Activated CD8-positive, alpha-beta memory T cell treated with anti-CD3 and anti-CD28 coated beads, Interleukin-2, amount 50 U/mL, for 4 hours (primary cell): ENCODE measurements at places on chromosomes 6 and 20.

GRCh38 chr20:50824137-50824536, 29.3 kb downstream of the BCAS4 start:
- no peak for DNase-seq

DNA sequence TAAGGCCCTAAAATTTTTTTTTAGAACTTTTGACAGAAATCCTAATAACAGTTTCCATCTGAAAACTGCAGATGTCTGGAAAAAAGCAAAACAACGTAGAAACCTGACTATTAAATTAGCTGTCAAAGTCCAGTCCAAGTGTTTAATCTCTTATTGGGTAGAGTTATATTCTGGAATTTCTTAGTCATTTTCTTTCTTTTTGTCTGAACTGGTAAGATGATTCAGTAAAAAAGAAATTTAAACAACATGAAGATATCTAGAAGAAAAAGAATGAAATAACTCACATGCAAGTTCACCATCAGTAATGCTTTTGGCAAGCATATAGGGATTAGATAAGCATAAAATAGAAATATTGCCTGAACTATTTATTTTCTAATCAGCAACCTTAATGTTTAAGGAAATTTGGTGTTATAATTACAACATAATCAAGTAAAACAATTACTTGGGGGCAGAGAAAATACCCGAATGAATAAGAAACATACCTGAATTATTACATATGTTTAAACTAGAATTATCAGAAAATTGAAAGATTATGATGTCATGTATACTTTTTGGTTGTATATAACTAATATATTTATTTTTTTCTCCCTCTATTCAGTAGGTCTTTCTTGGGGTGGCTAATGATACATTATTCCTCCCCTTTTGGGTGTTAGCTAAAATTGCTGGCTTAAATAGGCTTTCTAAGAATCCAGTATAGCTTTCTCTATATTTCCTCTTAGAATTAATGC, 51.1 kb downstream of the FAM83B start:
- DNase-seq: no peak

DNA sequence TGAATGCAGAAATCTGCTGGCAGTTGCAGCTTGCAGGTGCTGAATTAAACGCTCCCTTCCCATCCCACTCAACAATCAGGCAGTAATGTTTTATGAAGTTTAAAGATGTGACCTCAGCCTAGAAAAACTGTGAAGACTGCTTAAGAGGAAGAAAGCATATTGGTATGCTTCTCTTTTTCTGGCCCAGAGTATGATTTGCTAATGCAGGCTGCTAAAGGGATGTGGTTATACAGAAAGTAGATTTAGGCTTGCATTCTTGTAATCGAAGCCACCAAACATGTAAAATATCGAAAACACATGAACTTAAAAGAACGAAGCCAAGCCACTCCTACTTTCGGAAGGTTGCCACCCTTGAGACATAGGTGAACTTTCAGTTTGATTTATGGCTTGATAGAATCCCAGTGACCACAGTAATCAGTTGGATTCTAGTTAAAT, 40.7 kb downstream of the MAP3K5 start:
- no peak for DNase-seq

GRCh38 chr6:13554929-13555333, 19.5 kb upstream of the SIRT5 start:
- no peak for DNase-seq

- DNase-seq: no peak
Measured at GRCh38 chr6:56764081-56764566, 121.4 kb upstream of the DST start.

DNA sequence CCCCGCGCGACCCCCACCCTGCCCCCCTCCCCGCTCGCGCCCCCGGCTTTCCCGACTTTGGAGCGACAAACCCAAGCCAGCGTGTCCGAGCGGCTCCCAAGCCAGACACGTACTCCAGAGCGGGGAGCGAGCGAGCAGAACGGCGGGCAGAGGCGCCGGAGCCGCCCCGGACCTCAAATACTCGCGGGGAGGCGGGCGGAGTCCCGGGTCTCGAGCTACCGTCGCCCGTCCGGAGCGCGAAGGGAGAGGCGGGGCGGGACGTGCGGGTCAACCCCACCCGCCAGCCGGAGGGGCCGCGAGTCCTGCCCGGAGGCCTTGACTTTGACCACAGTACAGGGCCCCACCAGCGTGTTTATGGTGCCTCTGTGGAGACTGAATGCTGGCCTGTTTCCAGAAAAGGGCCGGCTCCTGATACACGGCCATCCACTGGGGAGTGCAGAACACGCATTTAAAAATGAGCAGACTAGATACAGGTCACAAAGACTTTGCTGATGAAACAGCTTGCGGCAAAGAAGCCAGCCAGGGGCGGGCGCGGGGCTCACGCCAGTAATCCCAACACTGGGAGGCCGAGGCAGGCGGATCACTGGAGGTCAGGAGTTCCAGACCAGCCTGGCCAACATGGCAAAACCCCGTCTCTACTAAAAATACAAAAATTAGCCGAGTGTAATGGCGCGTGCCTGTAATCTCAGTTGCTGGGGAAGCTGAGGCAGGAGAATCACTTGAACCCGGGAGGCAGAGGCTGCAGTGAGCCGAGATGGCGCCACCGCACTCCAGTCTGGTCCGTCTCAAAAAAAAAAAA, at the start of gene SERPINB6:
TSS of gene SERPINB6 (minus strand) at position 148 of the 799 bp plus-strand sequence. CDS start 12,235 bp downstream, outside the sequence.
- peak; percentile 34 for DNase-seq

DNA sequence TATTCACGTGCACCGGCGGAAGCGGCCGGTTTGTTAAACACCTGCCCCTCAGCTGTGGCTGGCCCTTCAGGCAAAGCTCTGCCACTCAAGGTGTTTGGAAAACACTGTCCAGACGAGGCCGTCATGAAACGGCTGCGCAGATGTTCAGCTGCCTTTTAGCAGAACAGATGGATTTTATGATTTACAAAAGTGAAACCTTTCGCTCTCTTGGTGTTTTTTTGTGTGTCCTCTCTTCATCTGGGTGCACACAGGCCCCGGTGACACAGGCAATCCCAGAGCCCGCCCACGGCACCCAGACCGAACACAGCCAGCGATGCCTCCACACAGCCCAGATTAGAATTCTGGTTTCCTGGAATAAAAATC, 397.0 kb downstream of the SMOC2 start:
- DNase-seq: no peak

- DNase-seq: no peak
Measured at GRCh38 chr6:22952097-22952496, 382.7 kb downstream of the HDGFL1 start.

- DNase-seq: no peak
Measured at GRCh38 chr20:47760686-47761481, 24.4 kb downstream of the SULF2 start.

DNA sequence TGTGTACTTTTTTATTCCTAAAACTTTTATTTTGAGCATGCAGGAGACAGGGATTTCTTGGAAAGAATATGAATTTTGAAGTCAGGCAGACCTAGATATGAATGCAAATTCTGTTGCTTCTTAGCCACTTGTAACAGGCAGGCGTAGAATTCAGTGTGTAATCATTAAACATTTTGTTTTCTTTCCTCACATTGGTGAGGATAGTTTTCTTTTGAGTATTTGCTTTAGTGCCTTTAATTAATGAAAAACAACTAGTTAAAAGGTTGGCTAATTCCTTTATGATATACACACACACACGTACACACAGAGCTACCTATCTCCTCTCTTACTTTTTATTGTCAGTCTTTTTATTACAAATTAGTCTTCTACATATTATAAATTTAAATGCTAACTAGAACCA, 342.3 kb downstream of the CDKAL1 start:
- DNase-seq: no peak

- DNase-seq: no peak
Measured at GRCh38 chr20:10857352-10858070, 183.7 kb upstream of the JAG1 start.

- DNase-seq: no peak
Measured at GRCh38 chr6:1577896-1578745, 31.6 kb upstream of the FOXC1 start.

DNA sequence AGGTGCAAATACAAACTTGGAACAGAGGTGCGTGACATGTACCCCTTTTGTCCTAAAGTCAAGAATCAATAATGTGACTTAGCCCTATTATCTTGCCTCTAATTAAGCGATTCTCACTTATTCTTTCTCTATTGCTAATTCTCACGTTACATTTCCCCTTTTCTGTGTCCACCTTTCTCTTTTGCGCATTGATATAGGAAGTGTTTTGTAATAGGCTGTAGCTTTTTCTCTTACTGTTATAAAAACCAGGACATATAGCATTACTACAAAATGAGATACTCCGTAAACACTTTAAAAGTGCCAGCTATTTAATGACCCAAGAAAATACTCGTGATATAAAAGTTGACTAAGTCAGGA, 669 bp upstream of the TMEM30A start:
- no peak for DNase-seq

GRCh38 chr6:92559611-92560010, 859.7 kb downstream of the EPHA7 start:
- no peak for DNase-seq

- no peak for DNase-seq
Measured at GRCh38 chr20:50533061-50533460, 22.9 kb downstream of the PTPN1 start.

- DNase-seq: no peak
Measured at GRCh38 chr6:137016356-137016755, 28.4 kb downstream of the IL20RA start.

- no peak for DNase-seq
Measured at GRCh38 chr6:168649209-168649608, 208.2 kb downstream of the SMOC2 start.

- no peak for DNase-seq
Measured at GRCh38 chr6:101595276-101595675, 201.8 kb downstream of the GRIK2 start.

GRCh38 chr6:14000901-14001300, 76.1 kb downstream of the RNF182 start:
- no peak for DNase-seq

DNA sequence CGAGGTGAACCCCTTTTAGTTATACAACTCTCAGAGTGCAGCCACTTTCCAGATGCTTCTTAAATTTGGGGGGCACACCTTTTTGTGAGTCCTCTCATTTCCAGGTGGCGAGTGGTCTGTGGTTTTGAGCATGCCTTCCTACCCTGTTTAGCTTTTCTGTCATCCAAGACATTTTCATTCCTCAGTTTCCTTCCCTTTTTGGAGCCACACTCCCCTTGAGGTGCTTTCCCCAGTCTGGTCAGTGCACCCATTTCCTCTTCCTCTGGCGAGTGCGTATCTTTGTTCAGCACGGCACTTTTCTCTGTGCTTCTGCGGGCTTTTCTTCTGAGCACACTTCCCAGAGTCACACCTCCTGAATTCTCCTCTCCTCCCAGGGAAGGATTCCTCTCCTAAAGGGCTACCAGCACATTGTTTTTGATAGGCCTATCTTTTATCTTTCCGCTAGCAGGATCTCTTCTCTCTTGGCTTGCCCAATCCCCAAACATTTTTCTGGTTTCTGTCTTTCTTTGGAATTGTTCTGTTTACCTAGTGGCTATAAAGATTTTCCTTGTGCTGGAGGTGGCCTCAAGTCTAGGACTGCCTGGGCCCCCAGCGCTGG, 1.4 kb downstream of the PHF20 start:
- DNase-seq: no peak

DNA sequence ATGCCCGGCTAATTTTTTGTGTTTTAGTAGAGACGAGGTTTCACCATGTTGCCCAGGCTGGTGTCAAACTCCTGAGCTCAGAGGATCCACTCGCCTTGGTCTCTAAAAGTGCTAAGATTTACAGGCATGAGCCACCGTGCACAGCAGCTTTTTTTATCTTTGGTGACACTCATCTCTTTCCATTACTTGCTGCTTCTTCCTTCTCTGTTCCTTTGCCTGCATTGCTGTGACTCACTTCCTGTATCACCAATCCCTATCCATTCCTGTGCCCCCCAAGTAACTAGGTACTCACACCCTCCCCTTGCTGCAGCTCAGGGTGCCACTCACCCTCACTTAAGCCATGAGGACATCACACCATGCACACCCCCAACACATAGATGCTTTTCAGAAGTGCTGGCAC, 24.6 kb downstream of the KHDC1L start:
- no peak for DNase-seq

DNA sequence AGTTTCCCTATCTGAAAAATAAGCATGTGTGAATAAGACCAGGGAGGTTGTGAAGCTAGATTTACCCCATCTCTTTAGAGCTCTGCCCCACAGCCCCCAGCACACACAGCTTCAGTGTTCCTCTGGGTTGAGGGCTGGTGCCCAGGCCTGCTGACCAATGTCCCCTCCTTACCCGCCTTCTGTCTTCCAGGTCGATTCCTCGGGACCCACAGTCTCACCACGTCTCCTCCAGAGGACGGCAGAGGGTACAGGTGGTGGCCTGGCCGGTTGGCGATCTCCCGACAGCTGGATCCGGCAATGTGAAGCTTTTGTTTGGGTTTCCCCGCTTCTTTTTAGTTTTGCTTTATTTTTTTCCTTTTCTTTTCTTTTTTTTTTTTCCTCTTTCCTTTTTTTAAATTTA, 42.0 kb downstream of the STK35 start:
- no peak for DNase-seq

DNA sequence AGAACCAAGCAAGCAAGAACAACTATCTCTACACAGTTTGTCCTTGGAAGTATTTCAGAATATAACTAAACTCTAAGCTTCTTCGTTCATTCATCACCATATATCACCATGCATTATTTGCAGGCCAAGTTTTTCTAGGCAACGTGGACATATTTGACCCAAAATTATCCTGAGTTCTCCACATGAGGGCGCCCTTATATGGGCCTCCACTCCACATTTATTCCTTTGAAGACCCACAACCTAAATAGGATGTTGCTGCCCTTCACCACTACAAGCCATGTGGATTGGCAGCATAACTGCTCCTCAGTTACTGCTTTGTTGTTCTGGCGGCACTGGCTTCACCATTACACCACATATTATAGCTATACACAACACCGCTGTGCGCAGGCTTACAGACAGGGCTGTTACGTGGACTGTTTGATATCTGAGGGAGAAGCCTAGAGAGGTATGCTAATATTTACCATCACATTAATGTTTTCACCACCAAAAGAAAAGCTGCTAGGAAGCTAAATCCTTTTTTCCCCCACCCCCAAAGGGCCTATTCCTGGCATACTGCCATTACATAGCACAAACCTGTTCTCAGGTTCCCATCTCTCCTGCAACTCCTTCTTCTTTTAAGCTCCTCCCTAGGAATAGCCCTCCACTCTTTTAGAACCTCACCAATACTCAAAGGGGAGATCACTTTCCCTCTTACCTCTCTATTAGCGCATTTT, 411.7 kb downstream of the C6orf118 start:
- DNase-seq: no peak

DNA sequence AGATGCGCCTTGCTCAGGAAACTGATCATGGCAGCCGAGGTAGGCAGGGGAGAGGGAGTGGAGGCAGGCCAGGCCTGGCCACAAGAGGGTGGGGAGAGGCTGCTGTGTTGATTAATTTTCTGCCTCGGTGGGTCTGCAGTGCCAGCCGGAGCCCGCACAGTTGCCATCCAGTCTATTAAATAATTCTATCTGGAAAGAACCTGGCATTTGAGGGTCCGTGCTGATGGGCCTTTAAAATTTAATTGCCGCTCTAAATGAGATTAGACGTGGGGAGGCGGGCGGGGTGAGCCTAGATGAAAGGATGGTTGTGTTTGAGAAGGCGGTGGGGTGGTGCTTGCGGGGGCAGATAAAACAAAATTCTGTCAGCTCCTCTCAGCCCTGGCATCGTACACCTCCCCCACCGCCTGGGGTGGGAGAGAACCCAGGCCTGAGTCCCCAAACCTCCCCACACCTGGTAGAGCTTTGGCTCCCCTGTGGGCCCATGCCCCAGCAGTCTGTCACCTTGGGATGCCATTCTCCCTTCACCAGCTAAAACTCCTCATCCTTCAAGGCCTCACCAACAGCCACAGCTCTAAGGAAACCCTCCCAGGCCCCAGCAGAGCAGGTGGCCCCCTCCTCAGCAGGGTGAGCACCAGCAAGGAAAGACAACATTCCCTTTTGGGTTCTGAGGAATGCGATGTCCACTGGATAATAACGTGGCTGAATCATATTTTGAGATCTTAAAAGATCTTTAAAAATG, 167.3 kb downstream of the GRM4 start:
- DNase-seq: peak; percentile 12
